B cell (primary cell): ENCODE measurements at places on chromosomes 16 and 17. TPM values are rescaled to one million over a fixed set of nuclear protein-coding genes. Genes with fewer than 3 reads are reported as not detected.

Gene SMTNL2
- polyA plus RNA-seq: not detected in 2 replicates

Gene ADGRG3
- 0.10 TPM in 1 of 2 replicates, not detected in the other for polyA plus RNA-seq

Gene CDRT15L2
- not detected in 2 replicates for polyA plus RNA-seq

Gene TTLL6
- polyA plus RNA-seq: not detected in 2 replicates

Gene PRRT2
- polyA plus RNA-seq: 0.71 and 0.79 TPM in 2 replicates

Gene SPATA32
- polyA plus RNA-seq: 0.12 and 0.26 TPM in 2 replicates

Gene HAS3
- polyA plus RNA-seq: 1.4 and 2.0 TPM in 2 replicates

Gene ERN2
- not detected in 2 replicates for polyA plus RNA-seq

Gene KCNJ16
- polyA plus RNA-seq: not detected in 2 replicates

Gene HNF1B
- polyA plus RNA-seq: not detected in 2 replicates

- H3K27me3 ChIP-seq: no peaks in the 10 kb centered on the region
- no peak for DNase-seq
- H3K4me1 ChIP-seq: no peaks in the 10 kb centered on the region
- H3K27ac ChIP-seq: no peak overlapping the region
Observed at GRCh38 chr17:6090253-6090652, 20.1 kb downstream of the WSCD1 start.

GRCh38 chr17:72184805-72185204 is 64.0 kb downstream of the SOX9 start:
- H3K27ac ChIP-seq: no peak overlapping the region
- H3K27me3 ChIP-seq: no peaks in the 10 kb centered on the region
- H3K36me3 ChIP-seq: no peaks in the 10 kb centered on the region

- H3K27ac ChIP-seq: no peak overlapping the region
- DNase-seq: no peak
- H3K27me3 ChIP-seq: peaks cover 5% of the 10 kb centered on the region
- H3K36me3 ChIP-seq: no peaks in the 10 kb centered on the region
- H3K4me1 ChIP-seq: peaks cover 39% of the 10 kb centered on the region
- H3K4me3 ChIP-seq: no peak overlapping the region
Observed at GRCh38 chr16:85302018-85302847, 190.0 kb upstream of the CIBAR2 start.

GRCh38 chr17:77872199-77872598 is 86.3 kb upstream of the TNRC6C start:
- H3K4me1 ChIP-seq: peaks cover 74% of the 10 kb centered on the region
- no peak overlapping the region for H3K4me3 ChIP-seq
- no peak for DNase-seq
- H3K27me3 ChIP-seq: peaks cover 7% of the 10 kb centered on the region
- H3K36me3 ChIP-seq: no peaks in the 10 kb centered on the region
- no peak overlapping the region for H3K27ac ChIP-seq

DNA sequence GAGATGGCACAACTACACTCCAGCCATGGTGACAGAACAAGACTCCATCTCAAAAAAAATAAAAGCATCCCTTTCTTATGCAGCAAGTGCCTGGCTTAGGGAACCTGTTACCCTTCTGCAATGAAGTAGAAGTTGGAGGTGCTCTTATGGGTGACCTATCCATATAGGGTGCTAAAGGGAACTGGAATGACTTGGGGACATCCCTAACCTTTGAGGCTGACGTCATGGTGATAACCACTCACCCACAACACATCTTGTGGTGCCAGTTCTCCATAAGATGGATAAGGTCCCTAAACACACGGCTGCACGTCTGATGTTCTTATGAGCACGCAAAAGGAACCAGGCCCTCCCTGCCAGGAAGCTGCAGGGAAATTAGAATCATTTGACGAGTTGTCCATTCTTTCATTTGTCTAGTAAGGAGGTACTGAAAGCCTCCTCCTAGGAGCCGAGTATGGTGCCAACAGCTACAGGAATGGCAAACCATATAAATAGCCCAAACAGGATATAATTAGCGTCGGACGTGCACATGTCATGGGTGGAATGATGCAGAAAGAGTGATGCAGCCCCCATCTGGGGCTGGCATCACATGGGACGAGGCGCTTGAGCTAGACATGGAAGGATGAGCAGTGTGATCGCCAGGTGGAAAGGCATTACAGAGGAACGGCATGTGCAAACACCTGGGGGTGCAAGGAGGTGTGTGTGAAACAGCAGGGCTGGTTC is 52.5 kb downstream of the ARHGAP27 start:
- DNase-seq: peak; percentile 46
- peaks cover 23% of the 10 kb centered on the region for H3K4me1 ChIP-seq
- no peaks in the 10 kb centered on the region for H3K36me3 ChIP-seq
- no peaks in the 10 kb centered on the region for H3K27me3 ChIP-seq

DNA sequence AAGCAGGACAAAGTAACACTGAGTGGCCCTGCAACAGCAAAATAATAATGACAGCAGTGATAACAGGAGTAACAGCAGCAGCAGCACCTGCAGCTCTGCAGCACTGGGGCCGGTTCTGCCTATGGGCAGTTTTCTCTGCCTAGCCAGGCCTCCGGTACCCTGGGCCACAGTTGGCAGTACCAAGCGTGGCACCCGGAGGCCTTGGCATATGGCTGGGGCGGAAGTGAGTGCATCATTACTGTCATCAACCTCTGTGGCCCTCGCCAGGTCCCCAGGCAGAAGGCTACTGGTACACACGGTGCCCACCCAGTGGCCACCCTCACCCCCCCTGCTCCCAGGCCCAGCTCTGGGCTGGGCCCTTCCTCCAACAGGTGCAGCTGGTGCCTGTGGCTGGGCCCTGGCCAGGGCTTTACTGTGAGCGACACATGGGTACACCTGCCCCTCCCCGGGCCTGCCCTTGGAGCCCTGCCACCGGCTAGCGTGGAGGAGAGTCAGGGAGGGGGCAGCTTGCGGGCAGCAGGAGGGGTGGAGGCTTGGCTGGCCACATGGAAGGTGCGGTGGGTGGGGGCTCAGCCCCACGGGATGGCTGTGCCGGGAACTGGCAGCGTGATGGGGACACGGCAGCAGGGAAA is 3.0 kb downstream of the KCNJ12 start:
- peaks cover 17% of the 10 kb centered on the region for H3K4me1 ChIP-seq
- no peak overlapping the region for H3K4me3 ChIP-seq
- H3K36me3 ChIP-seq: no peaks in the 10 kb centered on the region
- no peak overlapping the region for H3K27ac ChIP-seq
- peaks cover 48% of the 10 kb centered on the region for H3K27me3 ChIP-seq

DNA sequence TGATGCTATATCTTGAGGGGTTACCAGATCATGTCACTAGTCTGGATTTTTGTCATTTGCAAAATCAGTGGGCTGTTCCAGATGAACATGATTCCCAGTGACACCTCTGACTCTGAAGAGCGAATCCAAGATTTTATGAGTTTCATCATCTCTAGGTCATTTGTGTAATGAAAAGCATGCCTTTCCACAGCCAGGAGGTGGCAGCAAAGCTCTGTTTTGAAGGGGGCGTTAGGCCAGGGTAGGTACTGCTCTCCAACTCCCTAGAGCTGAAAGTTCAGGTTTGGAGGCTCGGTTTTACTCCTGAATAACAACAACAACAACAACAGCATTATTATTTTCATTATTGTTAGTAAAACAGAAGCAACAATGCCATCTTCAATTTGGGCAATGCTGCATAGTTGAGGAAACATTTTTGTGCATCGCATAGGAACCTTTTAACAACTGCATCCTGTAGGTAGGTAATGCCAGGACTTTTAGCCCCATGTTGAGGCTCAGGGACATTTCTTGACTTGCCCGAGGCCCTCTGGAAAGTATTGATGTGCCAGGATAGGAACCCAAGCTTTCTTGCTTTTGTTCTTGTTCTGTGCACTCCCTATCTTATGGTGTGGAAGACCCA is 77.0 kb downstream of the MYH13 start:
- no peaks in the 10 kb centered on the region for H3K27me3 ChIP-seq
- H3K4me3 ChIP-seq: no peak overlapping the region
- no peaks in the 10 kb centered on the region for H3K4me1 ChIP-seq
- DNase-seq: peak; percentile 25

GRCh38 chr17:6420173-6420641 is 14.7 kb downstream of the AIPL1 start:
- H3K27ac ChIP-seq: no peak overlapping the region
- no peak overlapping the region for H3K4me3 ChIP-seq
- H3K36me3 ChIP-seq: no peaks in the 10 kb centered on the region
- peaks cover 3% of the 10 kb centered on the region for H3K4me1 ChIP-seq
- H3K27me3 ChIP-seq: no peaks in the 10 kb centered on the region

DNA sequence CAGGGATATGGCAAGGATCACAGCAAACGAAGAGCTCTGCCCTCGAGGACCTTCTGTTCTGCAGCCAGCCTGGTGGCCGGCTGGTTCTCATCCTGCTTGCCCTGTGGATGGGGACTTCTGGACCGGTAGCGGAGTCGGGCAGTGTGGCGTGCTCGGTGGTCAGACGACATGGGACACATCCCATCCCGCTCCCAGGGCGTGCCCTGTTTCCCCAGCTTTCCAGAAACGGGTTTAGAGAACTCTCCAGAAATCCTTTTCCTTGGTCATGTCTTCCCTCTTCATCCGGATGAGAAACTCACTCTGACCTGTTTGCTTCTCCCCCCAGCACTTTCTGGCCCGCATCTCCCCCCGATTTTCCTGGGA is 115.8 kb downstream of the OR1D5 start:
- no peaks in the 10 kb centered on the region for H3K4me1 ChIP-seq
- H3K27me3 ChIP-seq: no peaks in the 10 kb centered on the region
- no peak overlapping the region for H3K4me3 ChIP-seq
- H3K27ac ChIP-seq: no peak overlapping the region
- DNase-seq: no peak
- H3K36me3 ChIP-seq: no peaks in the 10 kb centered on the region

DNA sequence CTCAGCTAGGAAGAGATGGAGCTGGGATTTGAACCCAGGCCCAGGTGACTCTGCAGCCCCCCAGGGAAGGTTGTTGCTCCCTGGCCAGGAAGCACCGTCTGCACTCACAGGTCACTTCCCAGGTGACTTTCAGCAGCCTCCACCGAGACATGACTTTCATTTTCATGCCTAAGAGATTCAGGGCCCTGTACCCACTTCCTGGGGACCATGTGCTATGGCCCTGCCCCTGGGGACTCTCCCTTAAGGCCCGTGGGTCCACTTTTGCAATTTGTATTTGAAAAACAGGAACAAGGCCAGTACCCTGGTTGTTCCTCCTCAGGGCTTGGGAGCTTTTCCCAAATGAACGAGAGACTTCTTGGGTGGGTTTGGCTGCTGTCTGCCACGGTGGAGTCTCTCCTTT is 191.0 kb downstream of the IRF8 start:
- peak overlapping the region; percentile 15 for H3K27ac ChIP-seq
- DNase-seq: peak; percentile 26

- H3K36me3 ChIP-seq: peaks cover 72% of the 10 kb centered on the region
- H3K27me3 ChIP-seq: no peaks in the 10 kb centered on the region
- no peaks in the 10 kb centered on the region for H3K4me1 ChIP-seq
- no peak overlapping the region for H3K27ac ChIP-seq
- no peak overlapping the region for H3K4me3 ChIP-seq
Observed at GRCh38 chr17:47682138-47682537, 11.8 kb upstream of the TBKBP1 start.

GRCh38 chr17:12859520-12859919 is 70.2 kb downstream of the ARHGAP44 start:
- H3K27me3 ChIP-seq: no peaks in the 10 kb centered on the region
- no peak overlapping the region for H3K27ac ChIP-seq
- no peaks in the 10 kb centered on the region for H3K36me3 ChIP-seq
- H3K4me1 ChIP-seq: no peaks in the 10 kb centered on the region
- DNase-seq: no peak
- H3K4me3 ChIP-seq: no peak overlapping the region

- H3K4me3 ChIP-seq: no peak overlapping the region
- DNase-seq: no peak
- no peaks in the 10 kb centered on the region for H3K27me3 ChIP-seq
- H3K27ac ChIP-seq: no peak overlapping the region
- H3K36me3 ChIP-seq: no peaks in the 10 kb centered on the region
- no peaks in the 10 kb centered on the region for H3K4me1 ChIP-seq
Observed at GRCh38 chr17:5922476-5922875, 147.7 kb upstream of the WSCD1 start.

DNA sequence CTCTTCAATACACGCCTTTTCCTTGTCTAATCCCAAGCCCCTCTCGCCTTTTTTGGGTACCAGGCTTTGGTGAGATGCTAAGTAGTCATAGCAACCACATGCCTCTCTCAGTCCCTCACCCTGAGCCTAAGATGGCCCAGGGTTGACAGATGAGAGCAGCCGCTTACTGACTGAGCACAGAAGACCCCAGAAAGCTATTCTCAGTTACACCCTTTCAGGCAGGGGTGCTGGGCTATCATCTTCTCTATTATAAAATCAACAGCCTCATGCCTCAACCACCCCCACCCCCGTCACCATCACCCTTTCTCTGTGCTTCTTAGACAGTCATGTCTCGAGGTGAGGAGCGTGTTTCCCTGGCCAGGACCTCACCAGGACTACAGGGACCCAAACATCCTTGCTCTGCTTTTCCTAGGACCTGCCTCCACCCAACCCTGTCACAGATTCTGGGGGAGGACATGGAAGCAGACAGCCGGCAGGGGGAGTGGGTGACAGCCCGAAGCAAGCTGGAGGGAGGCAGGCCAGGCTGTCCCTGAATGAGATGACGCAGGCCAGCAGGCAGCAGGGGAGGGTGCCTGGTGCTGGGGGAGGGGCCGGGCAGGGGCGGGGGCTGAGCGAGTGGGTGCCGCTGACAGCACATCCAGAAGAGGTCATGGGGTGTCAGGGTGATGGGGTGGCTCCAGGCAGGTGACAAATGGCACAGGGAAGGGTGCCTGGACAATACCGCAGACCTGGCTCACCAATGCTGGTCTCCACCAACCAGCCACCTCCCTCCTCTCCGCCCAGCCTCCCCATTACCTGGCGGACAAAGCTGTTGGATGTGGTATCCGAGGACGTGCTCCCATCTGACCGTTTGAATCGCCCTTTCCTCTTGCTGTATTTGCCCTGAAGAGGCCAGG is 3.1 kb downstream of the CACNB1 start:
- H3K36me3 ChIP-seq: no peaks in the 10 kb centered on the region
- no peak overlapping the region for H3K4me3 ChIP-seq

- H3K27ac ChIP-seq: no peak overlapping the region
- H3K4me3 ChIP-seq: no peak overlapping the region
- no peaks in the 10 kb centered on the region for H3K4me1 ChIP-seq
- no peak for DNase-seq
- no peaks in the 10 kb centered on the region for H3K36me3 ChIP-seq
Observed at GRCh38 chr16:63467513-63467912, 1431.3 kb upstream of the CDH8 start.

DNA sequence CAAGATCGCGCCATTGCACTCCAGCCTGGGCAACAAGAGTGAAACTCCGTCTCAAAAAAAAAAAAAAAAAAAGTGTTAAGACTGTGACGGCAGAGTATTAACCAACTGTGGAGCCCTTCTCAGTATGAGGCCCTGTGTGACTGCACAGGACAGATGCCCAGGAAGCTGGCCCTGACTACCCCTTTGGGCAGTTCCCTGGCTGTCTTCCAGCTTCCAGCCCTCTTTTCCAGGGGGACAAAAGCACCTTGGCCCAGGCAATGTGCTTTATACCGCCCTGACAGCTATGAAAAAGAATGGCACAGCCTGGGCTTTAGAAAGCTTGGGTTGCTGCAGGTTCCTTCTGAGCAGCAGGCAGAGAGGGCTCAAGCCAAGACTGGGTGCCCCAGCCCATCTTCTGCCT is 61.2 kb downstream of the AKAP1 start:
- no peak overlapping the region for H3K27ac ChIP-seq
- H3K4me1 ChIP-seq: no peaks in the 10 kb centered on the region
- DNase-seq: no peak

GRCh38 chr17:71516149-71516548 is 604.7 kb upstream of the SOX9 start:
- no peak overlapping the region for H3K4me3 ChIP-seq
- H3K27me3 ChIP-seq: no peaks in the 10 kb centered on the region
- no peak overlapping the region for H3K27ac ChIP-seq
- no peak for DNase-seq
- no peaks in the 10 kb centered on the region for H3K4me1 ChIP-seq

- H3K27ac ChIP-seq: peak overlapping the region; percentile 89
- no peak overlapping the region for H3K4me3 ChIP-seq
- no peaks in the 10 kb centered on the region for H3K36me3 ChIP-seq
- no peaks in the 10 kb centered on the region for H3K27me3 ChIP-seq
Observed at GRCh38 chr16:17379121-17379571, 91.6 kb downstream of the XYLT1 start.
